ENCODE measurements at places on chromosomes 16 and 17.
A peak's percentile ranks its signal among the peaks of the same experiment; 100 is the strongest.

DNA sequence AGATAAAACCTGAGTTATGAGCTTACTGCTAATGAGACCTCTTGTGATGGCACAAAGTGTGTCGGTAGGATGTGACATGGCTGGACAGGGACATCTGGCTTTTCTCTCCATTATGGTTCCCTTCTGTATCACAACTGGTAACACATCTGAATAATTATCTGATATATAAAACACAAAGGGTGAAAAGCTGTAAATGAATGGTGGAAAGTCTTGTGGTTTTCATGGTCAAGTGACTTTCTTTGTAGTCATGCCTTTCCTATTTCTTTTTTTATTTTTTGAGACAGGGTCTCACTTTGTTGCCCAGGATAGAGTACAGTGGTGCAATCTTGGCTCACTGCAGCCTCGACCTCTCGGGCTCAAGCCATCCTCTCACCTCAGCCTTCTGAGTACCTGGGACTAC, 35.3 kb upstream of the ZFHX3 start:
- peak; percentile 23 for DNase-seq

DNA sequence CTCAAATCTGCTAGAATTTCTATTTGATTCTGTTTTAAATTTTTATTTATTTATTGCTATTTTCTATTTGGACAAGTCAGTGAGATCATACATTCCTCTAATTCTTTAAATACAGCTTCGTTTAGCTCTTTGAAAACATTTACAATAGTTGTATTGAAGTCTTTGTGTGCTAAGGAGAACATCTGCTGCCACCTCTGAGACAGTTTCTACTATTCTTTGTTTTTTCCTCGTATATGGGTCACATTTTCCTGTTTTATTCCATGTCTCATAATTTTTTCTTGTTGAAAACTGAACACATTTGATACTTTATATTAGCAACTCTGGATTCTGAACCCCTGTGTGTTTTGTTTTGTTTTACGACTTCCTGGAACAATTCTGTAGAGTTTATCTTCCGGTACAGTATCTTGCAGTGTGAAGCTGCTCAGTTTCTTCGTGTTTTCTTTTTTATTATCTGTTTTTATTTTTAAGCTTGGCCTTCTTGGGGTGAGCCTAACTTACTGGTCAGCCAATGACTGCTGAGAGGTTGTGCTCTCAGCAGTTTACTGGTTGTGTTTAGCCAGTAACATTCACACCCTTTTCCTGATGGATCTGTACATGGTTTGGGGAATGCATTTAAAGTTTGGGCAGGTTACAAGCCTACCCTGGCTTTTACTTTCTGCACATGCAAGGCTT, 99.0 kb downstream of the CA4 start:
- DNase-seq = no peak

DNA sequence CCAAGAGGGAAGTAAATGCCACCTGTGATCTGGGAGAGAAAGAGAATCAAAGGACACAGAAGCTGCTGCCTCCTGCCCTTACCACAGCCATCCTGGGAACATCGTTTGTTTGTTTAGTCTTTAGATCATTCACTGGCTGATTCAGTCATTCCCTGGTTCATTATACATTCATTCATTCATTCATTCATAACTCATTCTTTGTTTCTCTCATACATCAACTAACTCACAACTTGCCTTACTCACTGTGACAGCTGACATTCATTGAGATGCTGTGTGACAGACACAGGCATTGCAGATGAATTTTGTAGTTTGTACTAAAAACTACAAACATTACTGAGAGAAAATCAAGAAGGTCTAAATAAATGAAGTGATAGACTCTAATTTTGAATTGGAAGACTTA, 291.0 kb upstream of the TNRC6C start:
- no peak for DNase-seq

- no peak for DNase-seq
Observed at GRCh38 chr17:69064476-69064875, 3.7 kb upstream of the ABCA9 start.

DNA sequence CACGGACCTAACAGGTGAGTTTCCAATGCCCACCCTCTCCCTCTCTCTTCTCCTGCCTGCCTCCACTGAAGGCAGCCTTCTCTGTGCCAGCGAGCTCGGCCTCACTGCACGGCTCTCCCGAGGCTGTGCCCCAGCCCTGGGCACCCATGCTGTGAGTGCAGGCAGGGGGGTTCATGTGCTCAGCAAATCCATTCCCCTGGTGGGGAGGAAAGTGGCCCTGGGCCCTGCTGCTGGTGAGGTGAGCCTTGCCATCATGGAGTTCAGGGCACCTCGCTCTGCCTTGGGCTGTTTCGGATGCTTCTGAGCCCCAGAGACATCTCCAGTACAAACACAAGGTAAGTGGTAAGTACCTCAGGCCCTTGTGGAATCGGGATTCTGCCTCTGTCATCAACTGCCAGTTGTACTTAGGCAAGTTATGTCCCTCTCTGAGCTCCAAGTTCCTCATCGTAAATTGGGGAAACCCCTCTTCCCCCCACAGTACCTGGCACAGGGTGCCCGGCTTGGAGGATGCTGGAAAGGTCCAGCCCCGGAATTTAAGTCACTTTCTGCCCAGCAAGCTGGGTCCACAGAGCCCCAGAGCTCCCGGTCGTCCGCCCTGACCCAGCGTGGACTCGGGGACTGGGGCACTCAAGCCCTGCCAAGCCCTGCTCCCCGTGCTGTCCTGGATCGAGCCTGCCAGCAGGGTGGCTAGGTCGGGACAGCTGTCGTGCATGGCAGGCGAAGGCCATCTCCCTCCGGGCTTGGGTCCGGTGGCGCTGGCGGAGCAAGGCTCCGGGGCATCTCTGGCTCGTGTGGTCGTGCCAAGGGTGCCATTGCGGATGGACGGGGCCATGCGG, 684 bp upstream of the NUDT16L1 start:
- no peak for DNase-seq

- no peak for DNase-seq
Observed at GRCh38 chr17:59572301-59572924, 7.0 kb downstream of the DHX40 start.

- DNase-seq = no peak
Observed at GRCh38 chr17:3594051-3594800, 15.0 kb downstream of the TRPV1 start.

- DNase-seq = no peak
Observed at GRCh38 chr17:11925262-11926021, 71.8 kb downstream of the ZNF18 start.

DNA sequence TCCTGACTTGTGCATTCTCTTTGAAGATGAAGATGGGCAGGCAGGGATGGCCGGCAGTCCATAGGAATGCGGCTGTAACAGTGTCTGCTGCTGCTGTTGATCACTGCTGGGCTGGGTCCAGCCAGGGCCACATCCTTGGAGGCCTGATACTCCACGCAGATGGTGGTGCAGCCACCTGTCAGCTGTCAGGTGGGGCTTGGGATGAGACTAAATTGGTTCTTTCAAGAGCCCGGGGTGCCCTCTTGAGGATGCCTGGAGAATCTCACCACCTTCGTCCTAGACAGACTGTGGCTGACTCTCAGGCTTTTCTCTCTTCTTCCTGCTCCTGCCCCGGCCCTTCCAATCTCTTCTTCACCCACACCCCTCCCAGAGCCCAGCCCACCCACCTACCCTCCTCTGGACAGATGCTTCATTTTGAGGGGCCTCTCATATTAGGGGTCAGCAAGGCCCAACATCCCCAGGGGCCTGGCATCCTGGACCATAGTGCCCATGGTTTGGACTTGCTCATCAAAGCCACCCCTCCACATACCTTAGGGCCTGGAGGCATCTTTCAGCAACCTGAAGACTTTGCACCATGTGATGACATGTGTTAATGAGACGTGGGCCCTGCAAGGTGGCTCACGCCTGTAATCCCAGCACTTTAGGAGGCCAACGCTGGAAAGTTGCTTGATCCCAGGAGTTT, 19.1 kb downstream of the OSBPL7 start:
- DNase-seq = peak; percentile 65

DNA sequence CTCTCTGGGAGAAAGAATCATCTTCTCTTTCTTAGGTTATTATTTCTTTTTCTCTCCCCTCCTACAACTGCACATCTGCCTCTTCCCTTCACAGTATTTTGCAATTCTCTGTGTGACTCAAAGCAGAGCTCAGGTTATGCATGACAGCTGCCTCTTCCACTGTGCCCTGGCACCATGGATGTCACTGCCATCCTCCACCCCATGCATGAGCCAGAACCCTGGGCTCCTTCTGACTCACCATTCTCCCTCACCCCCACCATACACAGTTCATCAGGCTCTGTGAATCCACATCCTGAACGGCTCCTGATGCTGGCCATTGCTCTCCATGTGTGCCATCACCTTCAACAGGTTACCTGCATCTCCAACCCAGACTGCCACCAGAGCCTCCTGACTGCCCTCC, 23.9 kb downstream of the CA10 start:
- DNase-seq = no peak

GRCh38 chr16:22627043-22627442, 116.4 kb downstream of the NPIPB5 start:
- no peak for DNase-seq

DNA sequence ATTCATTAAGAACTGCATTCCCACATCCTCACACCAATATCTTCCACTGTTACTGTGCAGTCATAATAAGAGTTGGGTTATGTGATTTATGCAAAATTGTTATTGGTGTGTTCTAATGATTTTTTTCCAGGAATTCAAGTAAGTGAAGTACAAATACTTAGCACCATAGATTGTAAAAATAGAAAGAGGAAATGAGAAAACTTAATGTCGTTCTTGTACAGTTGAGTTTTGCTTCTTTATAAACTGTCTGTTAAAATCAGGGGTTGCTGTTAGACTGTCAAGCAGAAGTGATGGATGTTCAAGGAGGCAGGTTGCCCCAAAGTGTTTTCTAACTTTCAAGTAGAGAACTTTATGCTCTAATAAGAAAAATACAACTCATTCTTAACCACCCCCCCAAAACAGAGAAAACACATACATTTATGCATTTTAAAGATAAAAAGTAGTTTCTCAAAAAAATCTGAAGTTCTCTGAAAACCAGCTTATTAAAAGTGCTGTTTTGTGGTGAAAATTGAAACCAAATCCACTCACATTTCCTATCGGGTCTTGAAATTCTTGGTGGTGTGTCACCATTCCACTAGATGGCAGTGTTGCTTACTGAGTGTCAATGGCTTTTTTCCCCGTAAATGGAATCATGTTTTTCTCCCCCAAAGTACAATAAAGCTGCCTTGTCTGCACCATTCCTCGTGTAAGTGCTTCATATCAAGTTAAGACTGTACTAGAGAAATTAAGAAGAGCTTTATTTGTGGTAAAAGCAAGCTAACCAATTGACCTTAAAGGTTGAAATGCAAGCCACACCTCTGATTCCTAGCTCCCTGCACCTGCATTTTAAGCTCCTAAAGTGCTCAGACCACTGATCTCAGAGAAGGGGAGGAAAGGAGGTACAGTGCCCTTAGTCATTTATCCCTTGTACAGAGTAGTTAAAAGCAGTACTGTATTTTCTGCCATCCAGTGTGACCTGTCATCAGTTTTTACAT, 4.7 kb upstream of the IGSF6 start:
- peak; percentile 68 for DNase-seq

DNA sequence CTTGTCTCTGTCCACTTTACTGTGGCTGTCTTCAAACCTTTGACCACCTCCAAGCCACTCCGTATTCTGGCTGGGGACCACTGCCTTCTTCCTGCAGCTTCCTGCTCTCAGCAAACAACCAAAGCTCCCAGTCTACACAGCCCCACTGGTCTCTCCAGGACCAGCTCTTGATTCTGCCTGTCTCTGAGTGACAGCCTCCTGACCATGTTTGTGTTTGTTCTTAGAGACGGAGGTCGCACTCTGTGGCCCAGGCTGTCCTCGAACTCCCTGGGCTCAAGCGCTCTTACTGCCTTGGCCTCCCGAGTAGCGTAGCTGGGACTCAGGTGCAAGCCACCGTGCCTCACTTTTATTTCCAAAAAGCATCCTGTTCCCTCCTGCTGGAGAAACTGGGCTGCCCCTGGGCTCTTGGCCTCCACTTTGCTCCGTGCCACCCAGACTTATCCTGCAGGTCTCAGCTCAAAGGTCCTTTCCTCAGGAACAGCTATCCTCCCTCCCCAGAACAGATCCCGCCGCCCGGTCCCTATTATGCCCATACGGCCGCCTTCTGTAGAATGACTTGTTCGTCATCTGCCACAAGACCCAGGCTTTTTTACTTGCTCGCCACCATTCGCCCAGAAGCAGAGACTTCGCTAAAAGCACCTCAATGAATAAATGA, 9.1 kb downstream of the MNT start:
- DNase-seq = no peak

DNA sequence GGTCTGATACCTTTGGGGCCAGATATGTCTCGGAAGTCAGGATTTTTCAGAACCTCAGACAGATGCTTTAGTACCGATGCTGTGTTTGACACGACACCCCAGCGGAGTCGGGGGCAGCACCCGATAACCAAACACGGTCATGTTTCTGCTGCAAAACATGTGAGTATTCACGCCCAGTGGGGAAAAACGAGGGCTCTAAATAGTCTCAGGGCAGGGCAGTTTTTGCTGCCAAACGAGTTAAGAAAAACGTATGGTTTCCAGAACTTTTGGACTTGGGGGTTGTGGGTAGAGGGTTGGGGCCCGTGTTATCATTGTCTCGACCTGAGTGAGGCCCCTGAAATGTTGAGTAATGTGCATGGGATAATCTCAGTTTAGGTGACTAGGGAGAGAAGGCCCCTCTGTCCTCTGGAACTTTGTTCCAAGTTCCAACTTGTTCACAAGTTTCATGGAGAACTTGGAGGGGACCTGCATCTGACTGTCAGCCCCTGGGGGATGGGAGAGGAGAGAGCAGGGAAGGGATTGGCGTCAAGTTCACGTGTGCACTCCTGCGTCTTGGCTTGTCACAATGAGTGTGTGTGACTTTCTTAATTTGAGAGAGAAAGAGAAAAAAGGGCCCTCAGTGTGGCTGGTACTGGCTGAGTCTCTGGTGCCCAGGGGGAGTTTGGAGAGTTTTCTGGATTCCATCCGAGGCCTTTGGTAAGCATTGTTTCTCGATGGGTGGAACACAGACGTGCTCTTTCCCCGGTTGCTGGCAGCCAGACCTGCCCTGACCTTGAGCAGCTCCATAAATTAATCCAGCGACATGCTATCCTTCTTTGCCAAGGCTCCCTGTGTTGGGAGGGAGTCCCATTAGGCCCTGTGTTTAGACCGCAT, 83.9 kb upstream of the CIBAR2 start:
- DNase-seq = no peak

DNA sequence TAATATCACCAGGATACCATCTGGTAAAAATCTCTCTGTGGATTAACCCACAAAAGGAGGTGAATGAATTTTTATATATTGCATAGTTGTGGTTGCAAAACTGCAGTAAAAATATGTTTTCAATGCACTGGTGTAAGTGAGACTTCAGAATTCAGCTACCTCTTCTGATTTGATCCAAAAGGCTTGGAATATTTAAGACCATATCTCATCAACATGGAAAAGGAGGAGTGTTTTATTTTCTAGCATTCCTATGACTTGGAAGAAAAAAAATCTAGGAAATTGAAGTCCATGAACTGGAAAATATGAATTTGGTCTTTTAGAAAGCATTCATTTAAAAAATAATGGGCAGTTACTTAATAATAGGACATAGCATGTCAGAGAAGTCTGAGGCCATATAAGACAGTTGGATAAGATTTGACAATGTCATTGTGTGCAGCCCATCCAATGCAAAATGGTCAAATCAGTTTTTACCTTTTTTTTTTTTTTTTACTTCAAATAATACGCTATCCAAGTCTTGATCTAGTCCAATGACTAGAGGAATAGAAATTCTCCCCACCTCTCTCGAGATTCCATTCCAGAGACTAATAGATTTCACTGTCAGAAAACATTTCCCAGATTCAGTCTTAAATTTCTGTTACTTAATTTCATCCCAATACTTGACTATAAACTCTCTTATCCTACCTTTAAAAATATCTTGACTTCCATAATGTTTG, 364.9 kb upstream of the PMFBP1 start:
- no peak for DNase-seq

- DNase-seq = no peak
Observed at GRCh38 chr16:988471-989353, 7.1 kb downstream of the SOX8 start.

GRCh38 chr17:1724869-1725641, 551 bp downstream of the WDR81 start:
- no peak for DNase-seq

Measured in ACHN (cell line).